Ovary (tissue), 10 donors: ENCODE measurements at places on chromosomes 1 and 21. TPM values are rescaled to one million over a fixed set of nuclear protein-coding genes. Genes with fewer than 3 reads are reported as not detected.

- DNase-seq = no peak
- no peaks in the 10 kb centered on the region for H3K27me3 ChIP-seq
Observed at GRCh38 chr1:240928265-240928664, 316.3 kb upstream of the GREM2 start.

GRCh38 chr21:42360317-42360716 lies 6.0 kb downstream of the TFF1 start:
- no peak overlapping the region for H3K27ac ChIP-seq
- no peaks in the 10 kb centered on the region for H3K36me3 ChIP-seq
- DNase-seq = no peak
- H3K4me1 ChIP-seq = no peaks in the 10 kb centered on the region

DNA sequence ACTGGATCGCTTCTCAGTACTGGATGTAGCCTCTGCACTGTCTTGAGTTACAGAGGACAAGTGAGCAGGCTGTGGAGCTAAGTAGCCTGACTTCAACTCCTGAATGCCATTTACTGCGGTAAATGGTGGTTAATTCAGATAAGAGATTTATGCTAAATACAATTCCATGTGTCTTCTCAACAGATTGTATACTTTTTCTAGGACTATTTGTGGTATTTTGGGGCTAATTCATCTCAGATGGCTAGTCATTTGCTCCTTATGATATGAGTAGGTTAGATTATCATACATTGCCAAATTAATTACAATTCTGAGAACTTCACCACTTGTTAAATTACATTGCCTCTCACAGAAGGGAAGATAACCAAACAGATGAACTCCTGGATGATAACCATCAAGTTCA lies 90.5 kb downstream of the NTNG1 start:
- DNase-seq = no peak
- no peaks in the 10 kb centered on the region for H3K4me1 ChIP-seq
- no peak overlapping the region for H3K27ac ChIP-seq
- H3K36me3 ChIP-seq = no peaks in the 10 kb centered on the region

- DNase-seq = no peak
- no peaks in the 10 kb centered on the region for H3K27me3 ChIP-seq
- H3K27ac ChIP-seq = no peak overlapping the region
- H3K4me3 ChIP-seq = no peak overlapping the region
- H3K4me1 ChIP-seq = no peaks in the 10 kb centered on the region
Observed at GRCh38 chr21:33355355-33355754, 30.6 kb downstream of the IFNAR1 start.

DNA sequence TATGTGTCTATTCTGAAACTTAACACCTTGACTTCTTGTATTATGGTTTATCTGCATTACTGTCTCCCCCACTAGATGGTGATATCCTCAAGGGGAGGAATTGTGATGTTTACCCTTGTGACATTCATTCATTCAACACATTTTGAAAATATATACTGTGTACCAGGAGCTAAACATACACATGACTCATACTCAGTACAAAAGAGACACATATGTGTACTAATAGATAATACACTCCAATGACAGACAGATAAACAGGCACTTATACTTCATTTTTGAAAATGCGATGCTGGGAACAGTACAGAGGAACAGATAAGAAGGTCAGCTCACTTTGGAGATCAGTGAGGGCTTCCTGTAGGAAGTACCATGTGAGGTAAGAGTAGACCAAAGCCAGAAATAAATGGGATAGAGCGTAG lies 8.9 kb upstream of the RAB3GAP2 start:
- H3K4me1 ChIP-seq = no peaks in the 10 kb centered on the region
- H3K27me3 ChIP-seq = no peaks in the 10 kb centered on the region
- no peak overlapping the region for H3K4me3 ChIP-seq
- no peaks in the 10 kb centered on the region for H3K36me3 ChIP-seq

GRCh38 chr1:14148526-14148925 lies 448.5 kb downstream of the PRDM2 start:
- DNase-seq = no peak
- H3K4me3 ChIP-seq = no peak overlapping the region
- no peaks in the 10 kb centered on the region for H3K4me1 ChIP-seq
- H3K27me3 ChIP-seq = no peaks in the 10 kb centered on the region
- no peaks in the 10 kb centered on the region for H3K36me3 ChIP-seq
- H3K27ac ChIP-seq = no peak overlapping the region

DNA sequence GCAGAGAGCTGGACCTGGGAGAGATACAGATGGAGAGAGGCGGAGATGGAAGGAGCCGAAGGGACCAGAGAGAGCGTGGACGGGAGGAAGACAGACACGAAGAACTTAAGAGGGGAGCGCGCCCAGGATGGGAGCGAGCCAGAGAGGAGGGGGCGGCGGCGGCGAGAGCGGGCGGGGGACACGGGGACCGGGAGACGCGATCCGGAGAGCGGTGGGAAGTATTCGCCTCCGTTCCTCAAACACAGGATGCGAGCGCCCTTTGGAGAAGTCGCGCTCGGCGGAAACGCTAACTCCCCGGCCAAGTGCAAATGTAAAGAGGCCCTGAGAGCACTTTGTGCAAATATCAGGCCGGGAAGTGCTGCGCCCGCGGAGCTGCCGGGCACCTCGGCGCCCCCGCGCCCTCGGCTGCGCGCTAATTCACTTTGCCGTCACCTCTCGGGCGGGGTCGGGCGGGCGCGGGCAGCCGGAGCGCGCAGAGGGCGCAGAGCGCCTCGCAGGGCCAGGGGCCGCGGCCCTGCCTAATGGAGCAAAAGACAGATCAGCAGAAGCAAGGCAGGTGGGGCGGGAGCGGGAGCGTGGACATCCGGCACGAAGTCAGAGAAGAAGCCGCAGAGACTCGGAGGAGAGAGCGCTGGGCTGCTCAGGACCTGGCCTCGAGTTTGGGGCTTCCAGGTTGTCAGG lies 281.2 kb downstream of the RRAGC start:
- no peaks in the 10 kb centered on the region for H3K27me3 ChIP-seq
- no peak overlapping the region for H3K27ac ChIP-seq
- H3K4me3 ChIP-seq = no peak overlapping the region
- H3K4me1 ChIP-seq = no peaks in the 10 kb centered on the region
- DNase-seq = no peak

GRCh38 chr1:36322041-36322785 lies 1.2 kb downstream of the EVA1B start:
- H3K36me3 ChIP-seq = no peaks in the 10 kb centered on the region
- H3K4me3 ChIP-seq = peak overlapping the region; percentile 65
- peak overlapping the region; percentile 72 for H3K27ac ChIP-seq

GRCh38 chr1:242243472-242243871 lies 244.6 kb upstream of the MAP1LC3C start:
- no peak overlapping the region for H3K27ac ChIP-seq
- no peaks in the 10 kb centered on the region for H3K36me3 ChIP-seq

DNA sequence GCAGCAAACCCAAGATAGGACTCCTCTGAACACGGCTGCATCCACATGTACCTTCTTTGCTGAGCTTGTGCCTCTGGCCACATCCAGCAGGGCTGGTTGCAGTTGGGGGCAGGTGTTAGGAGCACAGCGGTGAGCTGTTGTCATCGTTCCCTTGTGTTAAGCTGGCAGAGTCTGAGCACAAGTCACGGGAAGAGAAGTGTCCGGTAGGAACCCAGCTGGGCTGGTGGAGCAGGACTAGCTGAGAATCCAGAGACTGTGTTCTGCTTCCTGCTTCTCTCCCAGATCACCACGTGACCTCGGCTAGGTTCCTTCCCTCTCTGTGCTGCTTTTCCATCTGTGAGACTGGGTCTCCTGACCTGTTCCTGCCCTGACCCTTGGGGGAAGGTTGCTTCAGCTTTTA lies 105.1 kb downstream of the PCBP3 start:
- no peaks in the 10 kb centered on the region for H3K4me1 ChIP-seq
- H3K27me3 ChIP-seq = no peaks in the 10 kb centered on the region
- no peak overlapping the region for H3K27ac ChIP-seq
- no peak overlapping the region for H3K4me3 ChIP-seq
- no peaks in the 10 kb centered on the region for H3K36me3 ChIP-seq

GRCh38 chr1:237059244-237059643 lies 17.3 kb downstream of the RYR2 start:
- no peak overlapping the region for H3K4me3 ChIP-seq
- H3K4me1 ChIP-seq = no peaks in the 10 kb centered on the region
- no peaks in the 10 kb centered on the region for H3K27me3 ChIP-seq
- no peak overlapping the region for H3K27ac ChIP-seq
- H3K36me3 ChIP-seq = no peaks in the 10 kb centered on the region
- DNase-seq = no peak

- H3K27ac ChIP-seq = no peak overlapping the region
- no peaks in the 10 kb centered on the region for H3K4me1 ChIP-seq
- DNase-seq = no peak
Observed at GRCh38 chr1:93995837-93996536, 86.8 kb upstream of the GCLM start.

- H3K36me3 ChIP-seq = no peaks in the 10 kb centered on the region
- no peak for DNase-seq
- no peak overlapping the region for H3K4me3 ChIP-seq
- peaks cover 2% of the 10 kb centered on the region for H3K4me1 ChIP-seq
- no peaks in the 10 kb centered on the region for H3K27me3 ChIP-seq
Observed at GRCh38 chr1:17099616-17100340, 19.5 kb downstream of the PADI2 start.

DNA sequence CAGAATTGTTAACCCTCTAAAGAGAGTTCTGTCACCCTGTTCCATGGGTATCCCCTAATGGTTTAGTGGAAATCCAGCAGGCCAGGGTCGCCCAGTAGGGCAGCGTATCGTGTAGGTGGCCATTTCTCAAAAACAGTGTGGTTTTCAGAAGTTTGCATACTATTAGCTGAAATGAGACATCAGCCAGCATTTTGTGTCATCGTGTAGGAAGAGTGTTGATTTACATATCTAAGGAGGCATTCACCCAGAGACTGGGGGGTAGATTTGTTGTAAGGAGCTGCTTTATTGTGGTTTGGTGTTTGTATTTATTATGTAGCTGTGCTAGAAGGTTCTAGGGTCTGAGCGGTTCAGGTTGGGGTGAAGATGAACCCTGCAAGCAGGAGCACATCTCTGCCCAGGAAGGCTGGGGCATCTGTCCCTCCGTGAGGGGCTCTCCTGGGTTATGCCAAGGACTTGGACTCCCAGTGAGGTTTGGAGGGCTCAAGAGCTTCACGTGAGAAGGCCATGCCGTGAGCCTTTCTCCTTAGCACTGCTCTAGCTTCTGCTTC lies 174.4 kb downstream of the PGBD5 start:
- H3K27ac ChIP-seq = no peak overlapping the region
- no peak overlapping the region for H3K4me3 ChIP-seq
- no peaks in the 10 kb centered on the region for H3K27me3 ChIP-seq
- no peaks in the 10 kb centered on the region for H3K36me3 ChIP-seq

GRCh38 chr1:228939001-228939691 lies 203.9 kb downstream of the RHOU start:
- H3K4me1 ChIP-seq = no peaks in the 10 kb centered on the region
- H3K27me3 ChIP-seq = no peaks in the 10 kb centered on the region
- DNase-seq = no peak
- H3K36me3 ChIP-seq = no peaks in the 10 kb centered on the region
- H3K27ac ChIP-seq = no peak overlapping the region

- DNase-seq = no peak
- H3K27ac ChIP-seq = no peak overlapping the region
- H3K36me3 ChIP-seq = no peaks in the 10 kb centered on the region
- H3K4me1 ChIP-seq = no peaks in the 10 kb centered on the region
- H3K27me3 ChIP-seq = no peaks in the 10 kb centered on the region
- no peak overlapping the region for H3K4me3 ChIP-seq
Observed at GRCh38 chr1:18410407-18410806, 70.3 kb upstream of the KLHDC7A start.

DNA sequence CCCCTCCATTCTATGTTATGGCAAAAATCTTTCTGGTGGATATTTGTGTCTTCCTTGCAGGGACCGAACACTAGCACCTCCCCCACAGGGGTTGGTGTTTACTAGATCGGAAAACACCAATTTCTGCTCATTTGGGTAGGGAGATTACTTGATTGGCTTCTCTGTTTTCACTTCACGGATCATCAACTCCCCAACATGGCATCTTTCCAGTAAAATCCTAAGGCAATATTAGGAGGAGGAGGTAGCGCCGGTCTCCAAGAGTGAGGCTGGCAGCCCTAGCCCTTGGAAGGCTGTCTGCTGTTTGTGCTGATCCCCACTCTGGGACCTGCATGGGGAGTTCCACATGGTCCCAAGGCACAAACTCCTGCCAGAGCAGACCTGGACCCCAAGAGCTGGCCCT lies 12.2 kb downstream of the VASH2 start:
- H3K36me3 ChIP-seq = no peaks in the 10 kb centered on the region
- H3K4me1 ChIP-seq = no peaks in the 10 kb centered on the region
- no peak for DNase-seq

- H3K36me3 ChIP-seq = no peaks in the 10 kb centered on the region
- H3K27me3 ChIP-seq = no peaks in the 10 kb centered on the region
- no peak overlapping the region for H3K4me3 ChIP-seq
- no peaks in the 10 kb centered on the region for H3K4me1 ChIP-seq
Observed at GRCh38 chr1:4144349-4144971, 244.4 kb upstream of the C1orf174 start.

DNA sequence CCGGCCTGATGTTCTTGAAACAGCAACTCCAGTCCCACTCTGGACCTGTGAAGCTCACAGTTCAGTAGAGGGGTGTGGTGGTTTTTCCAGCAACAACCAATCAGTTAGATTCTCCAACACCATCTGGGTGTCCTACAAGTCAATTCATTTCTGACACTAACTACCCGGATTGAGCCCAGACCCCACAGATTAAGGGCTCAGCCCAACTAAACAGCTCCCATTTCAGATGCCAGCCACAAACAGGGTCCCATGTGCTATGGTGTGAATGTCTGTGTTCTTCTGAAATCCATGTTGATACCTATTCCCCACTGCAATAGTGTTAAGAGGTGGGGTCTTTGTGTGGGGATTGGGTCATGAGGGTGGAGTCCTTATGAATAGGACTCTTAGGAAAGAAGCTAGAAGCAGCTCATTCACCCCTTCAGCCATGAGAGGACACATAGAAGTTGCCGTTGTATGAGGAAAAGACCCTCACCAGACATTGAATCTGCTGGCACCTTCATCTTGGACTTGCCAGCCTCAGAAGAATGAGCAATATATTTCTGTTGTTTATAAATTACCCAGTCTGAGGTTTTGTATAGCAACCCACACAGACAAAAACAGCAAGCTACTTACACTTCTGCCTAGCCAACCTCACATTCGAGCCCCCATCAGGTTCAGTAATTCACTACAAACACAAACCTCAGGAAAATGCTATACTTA lies 53.6 kb downstream of the IRF2BP2 start:
- no peaks in the 10 kb centered on the region for H3K27me3 ChIP-seq
- peaks cover 3% of the 10 kb centered on the region for H3K4me1 ChIP-seq
- H3K4me3 ChIP-seq = no peak overlapping the region
- H3K27ac ChIP-seq = no peak overlapping the region
- no peaks in the 10 kb centered on the region for H3K36me3 ChIP-seq

GRCh38 chr1:21648791-21649190 lies 20.4 kb downstream of the RAP1GAP start:
- DNase-seq = no peak
- no peak overlapping the region for H3K4me3 ChIP-seq
- no peak overlapping the region for H3K27ac ChIP-seq
- H3K4me1 ChIP-seq = peaks cover 5% of the 10 kb centered on the region

Gene SAMD13
- total RNA-seq = 2.0 TPM

Gene GFI1
- total RNA-seq = 0.31 TPM

Gene OR14K1
- not detected for total RNA-seq

Gene TFF2
- not detected for total RNA-seq

Gene SH3BGR
- total RNA-seq = 4.0 TPM

Gene VANGL1
- 7.1 TPM for total RNA-seq

Gene CFHR2
- total RNA-seq = 0.38 TPM

Gene ESPN
- total RNA-seq = 0.51 TPM

Gene TMEM59
- total RNA-seq = 263 TPM

Gene PADI2
- 0.55 TPM for total RNA-seq

Gene PIGR
- 1.4 TPM for total RNA-seq

Gene OR2M5
- not detected for total RNA-seq

Gene FCRL1
- not detected for total RNA-seq

Gene CLEC20A
- total RNA-seq = not detected

Gene NES
- total RNA-seq = 8.8 TPM

Gene GPR61
- total RNA-seq = not detected

Gene KMO
- total RNA-seq = 0.87 TPM
